ENCODE measurements at places on chromosomes 4 and X.

DNA sequence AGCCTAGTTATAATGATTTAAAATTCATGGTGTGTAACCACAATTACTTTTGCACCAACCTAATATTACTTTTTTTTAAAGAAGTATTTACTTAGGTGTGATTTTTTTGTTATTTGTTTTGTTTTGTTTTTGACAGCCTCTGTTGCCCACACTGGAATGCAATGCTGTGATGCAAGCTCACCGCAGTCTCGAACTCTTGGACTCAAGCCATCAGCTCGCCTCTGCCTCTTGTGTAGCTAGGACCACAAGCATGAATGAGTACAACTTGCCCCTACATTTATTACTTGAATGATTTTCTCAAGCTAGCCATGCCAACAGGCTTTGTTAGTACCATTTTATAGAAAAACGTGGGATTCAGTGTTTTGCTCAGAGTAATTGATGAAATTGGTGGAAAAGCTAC, 488.8 kb upstream of the CPEB2 start:
- DNase-seq, result no peak

- DNase-seq, result no peak
These were observed 131.6 kb upstream of the TMEM164 start for GRCh38 chrX:109871121-109871888.

DNA sequence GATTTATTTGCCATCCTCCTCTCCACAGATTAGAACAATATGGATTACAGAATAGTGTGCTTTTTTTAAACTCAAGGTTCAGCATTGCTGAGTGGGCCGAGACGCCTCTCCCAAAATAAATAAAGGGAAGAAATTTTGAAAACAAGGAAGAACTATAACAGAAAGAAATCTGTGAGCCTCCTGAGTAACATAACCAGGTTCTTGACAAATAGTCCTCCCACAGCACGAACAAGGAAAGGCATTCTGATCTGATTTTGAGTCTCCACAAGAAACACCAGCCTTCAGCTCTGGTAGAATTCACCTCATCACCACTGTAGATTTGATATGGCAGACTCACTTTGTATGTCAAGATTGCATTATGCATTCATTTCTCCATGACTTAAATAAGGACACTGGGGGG, 173.6 kb downstream of the HHIP start:
- DNase-seq, result no peak

DNA sequence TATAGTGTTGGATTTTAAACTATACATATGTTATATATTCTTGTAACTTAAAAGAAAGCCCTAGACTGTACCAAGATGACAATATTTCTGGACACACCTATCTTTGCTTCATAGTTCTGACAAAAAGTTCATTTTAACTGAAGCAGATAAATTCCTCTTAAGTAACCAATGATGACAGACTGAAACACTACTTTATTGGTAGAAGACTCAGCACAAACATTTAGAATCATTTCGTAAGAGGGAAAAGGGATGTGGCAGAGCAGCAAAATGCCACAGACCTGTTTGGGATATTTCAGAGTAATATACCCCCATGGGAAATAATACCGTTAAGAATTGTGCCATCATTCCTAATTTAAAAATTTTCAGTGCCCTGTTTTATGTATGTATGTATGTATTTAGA, 56.2 kb downstream of the APOO start:
- no peak for DNase-seq

DNA sequence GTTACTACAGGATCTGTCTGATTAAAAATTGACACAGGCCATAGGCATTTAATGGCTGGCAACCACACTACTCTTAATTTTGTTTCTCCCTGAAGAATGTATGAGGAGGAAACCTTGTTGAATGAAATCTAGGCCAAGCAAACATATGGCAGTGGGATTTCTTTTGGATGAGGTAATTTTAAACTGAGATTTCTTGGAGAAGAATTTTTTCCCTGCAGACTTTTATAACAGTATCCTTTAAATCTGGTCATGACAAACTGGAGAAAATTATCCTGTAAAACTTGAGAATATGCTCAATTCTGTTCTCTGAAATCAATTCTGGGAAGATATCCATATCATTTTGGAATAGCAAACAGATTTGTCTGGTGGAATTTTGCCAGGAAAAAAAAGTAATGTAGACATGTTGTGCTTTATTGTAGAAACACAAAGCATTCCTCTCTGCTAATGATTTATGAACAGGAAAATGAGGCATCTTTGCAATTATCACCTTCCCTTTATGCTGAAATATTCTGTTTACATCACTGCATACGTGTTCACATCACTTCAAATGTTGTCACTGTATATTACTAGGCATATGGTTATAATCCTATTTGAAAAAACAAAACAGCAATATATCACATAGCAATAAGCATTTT, 108.3 kb upstream of the ARSJ start:
- no peak for DNase-seq

GRCh38 chrX:54423161-54423888, 16.9 kb upstream of the TSR2 start:
- no peak for DNase-seq

- DNase-seq, result no peak
These were observed 52.7 kb upstream of the TET2 start for GRCh38 chr4:105093975-105094374.

DNA sequence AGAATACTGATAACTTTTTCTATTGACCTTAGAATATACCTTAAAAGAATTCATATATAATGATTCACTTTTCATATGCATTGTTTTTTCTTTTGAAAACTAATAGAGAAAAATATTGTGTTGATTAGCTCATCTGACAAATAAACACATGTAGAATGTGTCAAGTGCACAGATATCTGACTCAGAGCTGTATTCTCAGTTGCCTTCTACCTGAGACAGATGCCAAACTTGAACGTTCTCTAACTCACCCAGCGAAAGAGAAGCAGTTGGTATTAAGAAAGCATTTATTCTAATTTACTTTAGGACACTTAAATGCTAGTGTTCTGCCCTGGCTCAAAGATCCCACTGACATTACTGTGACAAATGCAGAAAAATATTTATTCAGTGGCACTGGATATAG, 28.1 kb downstream of the USP53 start:
- no peak for DNase-seq

- no peak for DNase-seq
These were observed 25.2 kb upstream of the PLAC1 start for GRCh38 chrX:134683351-134684005.

GRCh38 chr4:75122424-75123014, 189.6 kb downstream of the PARM1 start:
- no peak for DNase-seq

GRCh38 chr4:184444215-184444952, 30.0 kb downstream of the IRF2 start:
- DNase-seq, result no peak

GRCh38 chr4:140234697-140235060, 80.7 kb upstream of the MAML3 start:
- no peak for DNase-seq

- no peak for DNase-seq
These were observed 94.4 kb upstream of the BCOR start for GRCh38 chrX:40192196-40192595.

GRCh38 chrX:119708936-119709335, 16.0 kb upstream of the SEPTIN6 start:
- DNase-seq, result no peak

DNA sequence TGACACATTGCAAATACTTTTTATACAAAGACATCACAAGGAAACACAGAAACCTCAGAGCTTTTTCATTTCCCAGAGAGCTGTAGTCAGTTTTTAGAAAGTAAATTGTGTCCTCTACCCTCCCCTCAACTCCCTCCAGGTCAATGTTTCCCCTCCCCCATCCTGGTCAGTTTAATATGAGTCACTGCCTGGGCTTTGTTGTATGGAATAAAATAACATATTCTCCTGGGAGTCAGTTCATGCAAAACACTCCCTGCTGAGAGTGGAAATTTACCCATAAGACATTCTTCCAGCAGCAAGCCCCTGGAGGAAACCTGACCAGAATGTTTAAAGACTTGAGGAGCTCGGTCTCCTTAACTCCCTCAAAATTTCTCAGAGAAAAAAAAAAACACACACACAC, 270.1 kb upstream of the LDB2 start:
- no peak for DNase-seq

- DNase-seq, result no peak
These were observed 44.8 kb upstream of the PITX2 start for GRCh38 chr4:110667670-110668069.

DNA sequence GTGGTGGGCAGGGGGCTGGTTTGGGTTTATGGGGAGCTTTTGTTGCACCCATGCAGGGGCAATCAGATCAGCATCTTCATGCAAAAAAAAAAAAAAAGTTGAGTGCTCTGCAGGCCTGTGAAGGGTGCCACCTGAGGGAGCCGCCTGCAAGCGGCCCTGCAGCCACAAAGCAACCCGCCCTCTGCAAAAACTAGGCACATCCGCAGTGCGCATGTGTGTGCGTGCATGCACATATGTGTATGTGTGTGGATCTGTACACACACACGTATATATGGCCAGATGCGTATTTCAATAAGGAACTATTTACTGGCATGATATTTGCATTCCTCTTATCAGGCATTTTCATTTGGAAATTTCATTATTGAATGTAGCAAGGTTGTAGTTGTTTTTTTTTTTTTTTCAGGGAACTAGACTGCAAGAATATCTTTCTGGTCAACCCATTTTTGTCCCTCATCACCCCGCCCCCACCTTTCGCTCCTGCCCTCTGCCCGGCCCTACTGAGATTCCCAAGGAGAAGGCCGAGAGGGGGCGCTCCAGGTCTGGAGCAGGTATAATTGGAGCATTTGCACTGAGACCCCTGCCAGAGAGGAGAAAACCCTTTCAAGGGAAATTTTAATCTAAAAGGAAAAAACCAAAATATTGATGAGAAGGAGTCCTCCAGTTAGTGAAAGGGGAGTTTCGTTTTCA, 18.1 kb downstream of the CCNQ start:
- DNase-seq, result no peak

- no peak for DNase-seq
These were observed 4.0 kb downstream of the C4orf46 start for GRCh38 chr4:158667651-158668198.

DNA sequence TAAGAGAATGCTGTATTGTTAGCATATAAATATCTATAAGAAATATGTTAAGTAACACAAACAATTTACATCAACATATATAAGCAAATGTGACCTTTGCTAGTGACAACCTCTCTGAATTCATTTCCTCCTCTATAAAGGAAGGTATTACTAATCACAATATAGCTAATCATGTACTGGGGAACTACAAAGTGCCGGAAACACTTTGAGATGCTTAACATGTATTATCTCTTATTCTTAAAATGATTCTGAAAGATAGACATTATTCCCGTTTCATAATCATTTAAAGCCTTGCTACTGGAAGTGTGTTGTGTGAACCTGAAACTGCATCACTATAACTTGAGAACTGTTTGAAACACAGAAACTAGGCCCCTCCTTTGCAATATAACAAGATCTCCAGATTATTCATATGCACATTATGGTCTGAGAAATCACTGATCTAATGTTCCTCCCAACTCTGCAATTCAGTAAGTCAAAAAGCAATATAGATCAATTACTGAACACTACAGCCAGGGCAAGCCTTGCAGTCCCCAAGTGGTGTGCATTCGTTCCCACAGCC, 54.0 kb downstream of the KLHL8 start:
- DNase-seq, result no peak

DNA sequence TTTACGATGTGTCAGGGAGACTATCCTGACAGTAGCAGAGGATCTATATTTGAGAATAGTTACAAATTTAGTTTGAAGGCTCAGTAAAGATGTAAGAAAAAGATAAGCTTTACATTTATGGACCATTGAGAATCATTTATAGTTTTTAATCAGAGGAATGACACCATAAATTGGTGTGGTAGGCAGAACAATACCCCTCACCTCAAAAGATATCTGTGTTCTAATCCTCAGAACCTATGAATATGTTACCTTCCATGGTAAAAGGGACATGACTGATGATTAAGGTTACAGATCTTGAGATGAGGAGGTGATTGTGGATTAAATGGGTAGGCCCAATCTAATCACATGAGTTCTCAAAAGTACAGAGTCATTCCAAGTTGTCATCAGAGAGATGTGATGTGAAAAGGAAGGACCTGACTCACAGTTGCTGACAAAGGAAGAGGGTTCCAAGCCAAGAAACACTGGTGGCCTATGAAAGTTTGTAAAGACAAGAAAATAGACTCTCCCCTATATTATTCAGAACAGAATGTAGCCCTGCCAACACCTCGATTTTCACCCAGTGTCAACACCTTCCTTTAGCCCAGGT, 27.0 kb downstream of the EREG start:
- no peak for DNase-seq

DNA sequence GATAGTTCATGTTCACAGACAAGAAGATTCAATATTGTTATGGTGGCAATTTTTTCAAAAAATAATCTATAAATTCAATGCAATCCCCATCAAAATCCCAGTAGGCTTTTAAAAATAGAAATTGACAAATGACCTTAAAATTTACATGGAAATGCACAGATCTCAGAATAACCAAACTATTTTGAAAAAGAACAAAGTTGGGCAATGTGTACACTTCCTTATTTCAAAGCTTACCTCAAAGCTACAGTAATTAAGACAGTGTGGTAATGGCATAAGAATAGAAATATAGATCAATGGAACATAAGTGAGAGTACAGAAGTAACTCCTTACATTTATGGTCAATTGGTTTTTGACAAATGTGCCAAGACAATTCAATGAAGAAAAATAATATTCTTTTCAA, 39.0 kb downstream of the FRMD7 start:
- no peak for DNase-seq

DNA sequence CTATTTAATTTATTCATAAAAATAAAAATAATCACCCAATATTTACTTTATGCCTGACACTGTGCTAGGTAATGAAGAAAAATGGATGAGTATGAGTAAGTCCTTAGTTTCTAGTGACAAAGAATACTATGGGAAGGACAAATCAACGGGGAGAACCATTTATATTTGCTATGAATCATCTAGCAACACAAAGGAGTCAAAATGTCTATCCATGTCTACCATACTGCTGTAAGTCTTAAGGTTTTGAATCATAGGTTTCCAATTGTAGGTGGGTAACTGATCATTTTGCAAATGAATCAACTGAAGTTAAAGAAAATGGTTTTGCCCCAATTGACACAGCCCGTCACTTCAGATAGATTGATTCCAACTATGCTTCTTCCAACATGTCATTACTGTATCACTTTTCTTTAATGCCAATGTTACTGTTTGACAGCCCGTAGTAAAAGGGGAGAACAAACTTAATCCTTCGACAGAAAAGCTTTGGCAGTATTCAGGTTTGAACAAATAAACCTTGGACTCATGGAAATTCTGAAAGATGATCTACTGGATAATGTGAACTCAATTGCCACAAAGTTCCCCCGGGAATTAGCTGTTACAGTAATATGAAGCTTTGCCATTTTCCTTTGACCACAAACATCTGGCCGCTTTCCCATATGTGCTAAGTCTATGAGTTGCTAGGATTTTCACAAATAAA, 3.2 kb downstream of the TDO2 start:
- DNase-seq, result peak; percentile 63

DNA sequence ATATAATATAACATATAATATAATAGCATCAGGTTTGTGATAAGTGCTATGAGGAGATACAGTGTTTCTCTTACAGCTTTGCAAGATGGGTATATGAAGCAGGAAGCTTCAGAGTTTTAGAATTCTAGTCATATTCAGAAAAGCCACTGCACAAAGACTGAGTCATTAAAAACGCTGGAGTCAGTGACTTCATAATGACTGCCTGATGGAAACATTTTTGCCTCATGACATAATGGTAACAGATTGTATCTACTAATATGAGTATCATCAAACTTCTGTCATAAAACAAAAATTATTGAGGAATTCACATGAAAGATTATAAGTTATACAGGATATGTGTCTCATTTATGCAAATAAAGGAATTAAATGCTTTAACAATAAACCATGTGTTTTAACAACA, 46.8 kb downstream of the EPHA5 start:
- no peak for DNase-seq
